ENCODE measurements at places on chromosomes 1 and 21.

DNA sequence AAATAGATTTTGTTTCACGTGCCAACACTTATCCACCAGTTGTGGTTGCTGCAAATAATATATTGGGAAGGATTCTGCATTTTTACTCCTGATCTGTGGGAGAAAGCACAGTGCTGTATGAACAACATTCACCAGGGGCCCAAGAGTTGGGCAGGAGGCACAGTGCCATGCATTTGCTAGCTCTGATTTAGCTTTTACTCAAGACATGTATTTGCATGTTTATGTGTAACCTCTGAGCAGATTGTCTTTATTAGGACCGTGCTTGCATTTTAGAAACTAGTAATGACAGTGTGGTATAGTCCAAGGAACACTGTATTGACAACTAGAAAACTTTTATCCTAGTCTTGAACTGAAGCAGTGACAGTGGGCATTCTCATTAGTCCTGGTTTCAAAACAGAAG lies 133.9 kb upstream of the B3GALT2 start:
- no peak for DNase-seq

- peak; percentile 45 for DNase-seq
These were observed 103.7 kb upstream of the NFIA start for GRCh38 chr1:60978421-60979357.

- DNase-seq: no peak
These were observed 97.1 kb downstream of the MACF1 start for GRCh38 chr1:39301606-39302005.

- DNase-seq: no peak
These were observed 207.4 kb downstream of the FGGY start for GRCh38 chr1:59504276-59504675.

- no peak for DNase-seq
These were observed 7.6 kb upstream of the RHOU start for GRCh38 chr1:228727681-228728171.

- no peak for DNase-seq
These were observed 25.2 kb upstream of the TDRD10 start for GRCh38 chr1:154476791-154477190.

DNA sequence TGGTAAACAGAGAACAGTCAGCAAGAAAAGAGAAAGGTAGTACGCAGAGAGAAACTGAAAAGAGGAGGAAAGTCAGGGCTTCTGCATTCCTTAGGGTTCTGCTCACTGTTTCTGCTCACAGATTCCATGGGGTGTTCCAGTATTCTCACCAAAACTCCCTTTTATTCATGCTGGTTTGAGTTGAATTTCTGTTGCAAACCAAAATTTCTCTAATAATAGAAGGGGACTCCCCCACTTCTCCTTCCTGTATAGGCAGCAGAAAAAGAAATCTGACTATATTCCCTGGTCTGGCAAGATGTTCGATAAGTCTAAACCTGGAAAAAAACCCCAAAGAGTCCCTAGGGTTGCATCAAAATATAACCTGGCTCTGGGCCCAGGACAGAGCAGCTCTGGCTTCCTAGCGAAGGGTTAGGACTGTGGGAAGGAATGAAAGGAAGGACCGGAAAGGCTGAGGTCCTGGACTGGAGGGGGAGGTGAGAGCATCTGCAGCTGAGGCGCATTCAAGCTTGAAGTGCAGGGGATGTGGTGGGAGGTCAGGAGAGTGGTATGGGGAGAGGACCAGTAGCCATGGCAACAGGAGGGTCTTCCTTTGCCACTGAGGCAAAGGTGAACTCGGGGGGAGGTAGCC lies 18.8 kb upstream of the RGS16 start:
- DNase-seq: no peak

GRCh38 chr1:115677182-115677555 lies 35.4 kb downstream of the VANGL1 start:
- no peak for DNase-seq

- DNase-seq: no peak
These were observed 26.1 kb downstream of the ZP4 start for GRCh38 chr1:237864338-237865244.

DNA sequence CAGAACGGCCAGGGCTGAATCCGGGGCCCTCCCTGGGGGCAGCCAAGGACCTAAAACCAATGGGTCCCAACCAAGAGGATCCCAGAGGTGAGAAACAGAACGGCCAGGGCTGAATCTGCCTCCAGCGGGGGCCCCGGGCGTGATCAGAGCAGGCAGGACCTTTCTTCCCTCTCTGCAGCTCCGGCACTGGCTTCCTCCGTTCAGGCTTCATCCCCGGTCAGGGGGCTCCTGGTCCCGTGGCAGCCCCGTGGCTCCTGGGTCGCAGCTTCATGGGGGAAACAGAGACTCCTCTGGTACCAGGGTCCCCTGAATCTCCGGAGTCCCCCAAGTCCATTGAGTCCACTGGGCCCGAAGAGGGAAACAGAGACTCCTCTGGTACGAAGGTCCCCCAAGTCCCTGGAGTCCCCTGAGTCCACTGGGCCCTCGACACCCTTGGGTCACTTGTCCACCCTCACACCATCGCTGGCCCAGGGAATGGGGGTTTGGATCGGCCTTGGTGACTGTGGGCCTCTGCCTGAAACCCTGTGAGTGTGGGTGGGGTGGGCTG lies 60.1 kb downstream of the PRKCZ start:
- no peak for DNase-seq

GRCh38 chr1:201408834-201409200 lies 9.7 kb upstream of the LAD1 start:
- no peak for DNase-seq

DNA sequence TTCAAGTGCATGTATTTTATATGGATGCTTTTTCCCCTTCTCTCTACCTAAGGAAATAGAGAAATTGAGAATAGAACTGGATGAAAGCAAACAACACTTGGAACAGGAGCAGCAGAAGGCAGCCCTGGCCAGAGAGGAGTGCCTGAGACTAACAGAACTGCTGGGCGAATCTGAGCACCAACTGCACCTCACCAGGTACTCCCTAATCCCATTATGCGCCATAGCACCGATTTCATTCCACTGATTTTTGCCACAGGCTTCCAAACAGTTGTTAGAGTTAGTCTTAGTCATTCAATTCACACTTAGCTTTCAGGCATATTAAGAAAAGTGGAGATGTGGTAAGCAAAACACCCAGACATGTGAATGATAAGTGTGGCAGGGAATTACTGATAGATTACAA lies 122.8 kb downstream of the SDCCAG8 start:
- no peak for DNase-seq

GRCh38 chr1:22380024-22380785 lies 71.4 kb upstream of the ZBTB40 start:
- DNase-seq: no peak

DNA sequence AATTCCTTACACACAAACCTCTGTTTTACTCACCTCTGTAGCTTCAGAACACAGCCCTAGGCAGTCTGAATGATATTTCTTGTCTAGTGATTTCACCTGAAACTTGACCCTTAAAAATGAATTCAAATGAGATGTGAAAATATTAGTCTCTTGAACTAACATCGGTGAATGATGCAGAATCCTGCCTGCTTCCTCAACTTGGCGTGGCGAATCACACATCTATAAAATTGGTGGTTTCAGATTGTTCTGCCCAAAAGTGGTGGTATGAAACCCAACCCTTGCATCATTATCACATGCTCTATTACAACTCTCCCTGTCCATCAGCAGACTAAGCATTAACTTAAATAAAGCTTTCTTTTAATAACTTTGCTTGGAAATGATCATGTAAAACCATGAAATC lies 26.9 kb upstream of the C1orf21 start:
- no peak for DNase-seq

DNA sequence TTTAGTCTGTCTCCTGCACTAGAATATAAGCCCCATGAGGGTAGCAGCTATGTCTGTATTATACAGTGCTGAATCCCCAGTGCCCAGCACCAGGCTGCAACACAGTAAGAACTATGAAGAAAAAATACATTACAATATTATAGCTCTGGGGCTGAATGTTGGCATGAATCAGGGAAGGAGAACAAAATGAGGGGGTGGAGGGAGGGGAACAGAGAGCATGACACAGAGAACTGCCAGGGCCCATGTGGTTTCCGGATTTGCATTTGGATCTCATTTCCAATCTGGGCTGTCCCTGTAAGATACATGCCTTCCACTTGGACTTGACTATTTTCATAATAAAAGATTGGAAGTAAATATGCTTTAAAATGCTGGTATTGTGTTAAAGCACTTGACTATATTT lies 35.8 kb downstream of the C1orf198 start:
- DNase-seq: no peak

- DNase-seq: no peak
These were observed 54.5 kb downstream of the ATP1B1 start for GRCh38 chr1:169160845-169161495.

- DNase-seq: no peak
These were observed 15.5 kb upstream of the ACTRT2 start for GRCh38 chr1:3005771-3006170.

- DNase-seq: peak; percentile 69
These were observed 10.1 kb upstream of the LRRC71 start for GRCh38 chr1:156910309-156910782.

DNA sequence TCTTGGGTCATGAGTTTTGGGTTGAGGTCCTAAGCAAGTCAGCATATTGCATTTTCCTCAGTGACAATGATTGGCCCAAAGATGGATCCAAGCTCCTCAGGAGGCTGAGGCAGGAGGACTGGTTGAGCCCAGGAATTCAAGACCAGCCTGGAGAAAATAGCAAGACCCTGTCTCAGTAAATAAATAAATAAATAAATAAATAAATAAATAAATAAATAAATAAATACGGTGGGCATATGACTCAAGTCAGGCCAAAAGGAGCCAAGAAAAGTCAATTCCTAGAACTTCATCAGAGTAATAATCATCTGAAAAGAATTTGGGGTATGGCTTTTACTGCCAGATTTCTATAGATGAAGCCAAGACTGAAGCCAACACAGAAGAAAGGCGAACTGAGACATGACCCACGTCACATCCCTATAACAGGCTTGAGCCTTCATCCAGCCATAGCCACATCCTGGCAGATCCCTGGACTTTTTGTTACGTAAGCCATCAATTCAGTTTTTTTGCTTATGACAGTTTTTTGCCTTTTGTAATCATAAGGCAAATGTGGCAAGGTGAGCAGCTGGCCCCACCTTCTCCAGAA lies 88.5 kb upstream of the NFASC start:
- no peak for DNase-seq

- DNase-seq: no peak
These were observed 33.1 kb upstream of the EXOSC10 start for GRCh38 chr1:11132563-11133293.

GRCh38 chr1:169348383-169349036 lies 19.1 kb downstream of the NME7 start:
- DNase-seq: peak; percentile 24

GRCh38 chr1:55833529-55834091 lies 618.4 kb upstream of the USP24 start:
- no peak for DNase-seq

- no peak for DNase-seq
These were observed 77.0 kb upstream of the BACE2 start for GRCh38 chr21:41090981-41091380.

- no peak for DNase-seq
These were observed 4.1 kb downstream of the S100A2 start for GRCh38 chr1:153561466-153561985.

- DNase-seq: no peak
These were observed 16.7 kb upstream of the WASF2 start for GRCh38 chr1:27506703-27507102.

GRCh38 chr1:211490821-211491415 lies 1.0 kb downstream of the RD3 start:
- DNase-seq: no peak

GRCh38 chr1:159161719-159162026 lies 9.7 kb upstream of the CADM3 start:
- no peak for DNase-seq

- DNase-seq: no peak
These were observed 923.1 kb upstream of the NEGR1 start for GRCh38 chr1:73205294-73205973.

- no peak for DNase-seq
These were observed 8.4 kb upstream of the PEX19 start for GRCh38 chr1:160293020-160293968.

- DNase-seq: no peak
These were observed 462.0 kb downstream of the RPS6KC1 start for GRCh38 chr1:213513006-213513405.

DNA sequence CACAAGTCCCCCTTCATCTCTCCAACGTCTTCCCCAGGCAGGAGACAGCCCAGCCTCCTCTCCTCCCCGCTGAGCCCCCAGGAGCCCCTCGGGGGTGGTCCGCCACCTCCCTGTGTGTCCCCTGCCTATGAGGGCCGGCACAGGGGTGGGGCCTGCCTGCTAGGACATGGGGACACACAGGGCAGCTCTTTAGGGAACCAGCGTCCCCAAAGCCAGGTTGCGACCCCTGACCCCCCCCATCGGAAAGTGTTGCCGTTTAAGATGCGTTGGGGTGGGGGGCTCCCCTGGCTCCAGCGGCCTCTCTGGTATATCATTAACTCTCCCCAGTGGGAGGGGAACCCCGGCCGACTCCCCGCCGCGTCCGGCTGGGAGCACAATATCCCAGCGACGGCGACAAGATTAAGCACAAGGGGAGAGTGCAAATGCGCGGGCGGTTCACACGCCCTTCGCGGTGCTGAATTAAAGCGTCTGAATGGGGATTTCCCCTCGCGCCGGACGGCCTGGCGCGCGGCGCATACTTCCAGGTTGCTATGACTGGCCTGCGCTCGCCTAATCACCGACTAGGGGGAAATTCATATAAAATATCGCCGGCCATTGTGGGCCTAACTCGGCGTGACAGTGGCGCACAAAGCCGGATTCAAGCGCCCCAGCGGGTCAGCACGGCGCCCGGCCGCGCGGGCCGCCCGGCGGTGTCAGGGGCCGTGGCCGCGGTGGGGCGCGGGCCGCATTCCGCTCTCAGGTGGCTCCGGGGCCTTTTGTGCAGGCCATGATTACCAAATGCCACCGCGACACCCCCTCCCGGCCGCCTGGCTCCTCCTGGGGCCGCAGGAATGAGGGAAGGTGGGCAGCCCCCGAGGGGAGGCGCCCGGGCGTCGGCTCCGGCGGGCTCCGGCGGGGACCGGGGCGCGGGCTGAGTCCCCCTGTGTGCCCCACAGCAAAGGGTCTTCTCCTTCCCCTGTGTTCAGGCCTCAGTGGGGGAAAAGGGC lies 30.9 kb downstream of the WNT3A start:
- peak; percentile 11 for DNase-seq

GRCh38 chr1:89112871-89113613 lies 12.9 kb downstream of the GBP2 start:
- DNase-seq: no peak

DNA sequence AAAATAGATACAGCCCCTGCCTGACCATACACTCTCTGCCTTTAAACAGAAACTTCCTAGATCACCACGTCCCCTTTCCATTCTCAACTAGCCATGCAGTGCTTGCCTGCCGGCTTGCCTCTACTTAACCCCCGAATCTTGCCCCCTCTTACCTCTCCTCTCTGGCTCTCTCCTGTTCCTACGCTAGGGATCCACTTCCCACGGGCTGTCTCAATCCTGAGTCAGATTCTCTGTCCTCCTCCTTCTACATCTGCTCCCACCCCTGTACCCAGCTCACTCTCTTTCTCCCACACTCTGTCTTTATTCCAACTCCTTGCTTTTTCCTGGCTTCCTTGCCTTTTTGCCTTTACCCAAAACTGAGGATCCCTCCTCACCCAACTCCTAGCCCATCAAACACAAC lies 29.3 kb downstream of the ATF3 start:
- DNase-seq: no peak

- DNase-seq: peak; percentile 49
These were observed 28.2 kb downstream of the VAV3 start for GRCh38 chr1:107936498-107937481.
